Activated CD8-positive, alpha-beta T cell treated with anti-CD3 and anti-CD28 coated beads for 36 hours (primary cell): ENCODE measurements at places on chromosomes 7 and 10.
A peak's percentile ranks its signal among the peaks of the same experiment; 100 is the strongest.

DNA sequence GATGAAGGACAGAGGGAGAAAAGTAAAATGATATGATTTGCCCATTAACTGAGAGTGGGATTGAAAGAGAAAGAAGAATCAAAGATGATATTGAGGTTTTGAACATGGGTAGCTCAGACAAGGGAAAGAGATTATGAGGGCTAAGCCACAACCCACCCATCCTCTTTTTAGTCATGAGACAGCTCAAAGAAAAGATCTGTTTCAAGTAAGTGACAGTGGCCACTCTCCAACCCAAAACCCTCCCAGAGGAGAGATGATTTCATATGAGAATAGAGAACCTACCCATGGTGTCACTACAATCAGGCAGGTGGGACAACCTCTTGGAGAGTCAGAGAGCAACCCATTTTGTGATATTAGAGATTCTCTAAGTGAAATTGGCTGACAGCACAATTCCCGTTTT is 32.2 kb downstream of the PLXNA4 start:
- peak; percentile 44 for DNase-seq

DNA sequence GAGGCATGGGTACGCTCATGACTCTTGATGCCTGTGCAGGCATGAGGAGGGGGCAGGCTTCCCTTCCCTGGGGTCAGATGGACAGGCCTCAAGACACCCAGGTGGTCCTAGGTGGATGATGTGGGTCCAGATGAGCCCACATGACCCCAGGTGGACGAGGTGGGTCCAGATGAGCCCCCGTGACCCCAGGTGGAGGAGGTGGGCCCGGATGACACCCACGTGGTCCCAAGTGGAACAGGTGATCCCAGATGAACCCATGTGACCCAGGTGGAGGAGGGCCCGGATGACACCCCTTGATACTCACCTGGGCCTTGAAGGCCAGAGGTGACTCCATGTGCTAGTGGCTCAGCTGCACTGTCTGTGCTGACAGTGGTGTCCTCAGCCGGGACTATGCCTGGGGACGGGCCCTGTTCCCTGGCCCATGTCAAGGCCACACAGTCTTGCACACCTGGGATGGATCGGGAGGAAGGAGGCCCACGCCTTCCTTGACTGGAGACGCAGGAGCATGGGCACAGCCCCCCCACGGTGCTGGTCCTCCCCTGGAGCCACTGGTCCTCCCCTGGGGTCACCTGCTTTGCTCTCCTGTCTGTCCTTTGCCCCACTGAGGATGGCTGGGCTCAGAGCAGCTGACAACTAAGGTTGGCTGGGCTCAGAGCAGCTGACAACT is 3.2 kb downstream of the PRAP1 start:
- no peak for DNase-seq

GRCh38 chr10:48273741-48274140 is 755 bp downstream of the FRMPD2 start:
- DNase-seq = no peak

DNA sequence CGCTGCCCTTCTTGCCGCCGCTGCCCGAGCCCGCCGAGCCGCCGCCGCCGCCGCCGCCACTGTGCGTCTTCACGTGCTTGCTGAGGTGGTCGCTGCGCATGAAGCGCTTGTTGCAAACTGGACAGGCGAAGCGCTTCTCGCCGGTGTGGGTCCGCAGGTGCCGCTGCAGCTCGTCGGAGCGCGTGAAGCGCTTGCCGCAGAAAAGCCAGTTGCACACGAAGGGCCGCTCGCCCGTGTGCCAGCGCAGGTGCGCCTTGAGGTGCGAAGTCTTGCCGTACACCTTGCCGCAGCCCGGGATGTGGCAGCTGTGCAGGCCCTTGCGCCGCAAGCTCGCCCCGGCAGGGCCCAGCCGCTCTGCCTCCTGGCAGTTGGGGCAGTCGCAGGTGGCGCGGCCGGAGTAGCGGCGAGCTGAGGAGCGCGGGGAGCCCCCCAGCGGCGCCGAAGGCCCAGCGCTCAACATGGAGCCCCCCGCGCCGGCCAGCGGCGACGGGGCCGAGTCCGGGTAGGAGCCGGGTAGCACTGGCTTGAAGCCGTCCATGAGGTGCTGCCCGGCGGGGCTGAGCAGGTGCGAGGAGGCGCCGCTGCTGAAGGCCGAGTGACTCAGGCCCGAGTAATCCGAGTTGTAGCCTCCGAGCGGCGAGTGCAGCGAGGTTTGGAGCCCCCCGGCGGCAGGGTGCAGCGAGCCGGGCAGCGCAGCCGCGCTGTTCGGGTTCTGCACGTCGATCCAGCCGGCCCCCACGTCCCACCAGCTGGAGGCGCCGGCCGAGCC is 2.1 kb downstream of the SP8 start:
- peak; percentile 10 for DNase-seq

DNA sequence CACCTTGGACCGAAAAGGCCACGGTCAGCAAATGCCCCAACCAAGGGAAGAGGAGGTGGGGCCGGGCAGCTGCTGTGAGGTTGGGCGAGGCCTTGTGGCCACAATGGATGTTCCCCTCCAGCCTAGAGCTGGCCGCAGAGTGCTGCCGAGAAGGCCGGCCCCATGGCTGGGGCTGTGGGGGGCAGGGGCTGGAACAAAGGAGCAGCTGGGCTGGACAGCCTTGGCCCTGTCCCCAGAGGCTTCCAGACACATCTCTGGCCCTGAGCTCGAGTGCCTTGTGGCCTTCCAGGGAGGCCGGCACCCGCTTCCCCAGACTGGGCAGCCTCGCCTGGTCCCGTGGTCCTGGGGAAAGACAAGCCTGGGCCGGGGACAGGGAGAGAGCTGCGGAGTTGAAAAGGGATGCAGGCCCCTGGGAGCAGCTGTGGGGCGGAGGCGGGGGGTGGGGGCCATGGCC is 88.0 kb downstream of the PDGFA start:
- DNase-seq = no peak

DNA sequence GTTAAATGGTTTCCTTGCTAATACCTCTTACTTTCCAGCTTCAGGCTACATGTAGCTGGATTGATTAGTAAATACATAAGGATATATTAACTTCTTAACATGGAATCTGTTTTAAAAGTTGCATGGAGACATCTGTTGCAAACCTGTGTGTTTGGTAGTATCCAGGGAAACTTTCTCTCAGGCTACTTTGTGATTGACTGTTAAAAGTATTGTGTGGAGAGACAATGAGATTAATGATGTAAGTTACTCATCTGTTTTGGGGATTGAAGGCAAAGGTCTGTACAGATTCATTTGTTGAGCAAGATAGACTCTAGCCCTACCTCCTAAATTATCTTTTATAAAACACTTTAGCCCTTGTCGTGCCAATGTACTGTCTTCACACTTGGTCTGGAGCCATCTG is 6.6 kb downstream of the CREB5 start:
- DNase-seq = no peak

DNA sequence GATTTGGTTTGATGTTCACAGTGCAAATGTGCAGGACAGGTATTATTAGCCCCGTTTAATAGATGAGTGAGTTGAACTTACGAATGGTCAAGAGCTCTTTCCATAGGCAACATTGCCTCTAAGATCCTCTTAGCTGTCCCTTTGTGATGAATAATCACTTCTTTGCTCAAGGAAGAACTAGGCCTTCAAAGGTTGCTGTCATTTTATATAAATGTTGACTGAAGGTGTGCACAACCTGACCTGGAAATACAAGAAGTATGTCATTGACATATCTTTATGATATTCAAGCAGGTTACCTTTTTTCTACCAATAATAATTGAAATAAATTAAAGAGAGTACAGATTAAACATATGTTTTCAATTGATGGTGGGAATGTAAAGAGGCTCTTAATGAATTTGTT is 48.5 kb upstream of the GLCCI1 start:
- DNase-seq = no peak

DNA sequence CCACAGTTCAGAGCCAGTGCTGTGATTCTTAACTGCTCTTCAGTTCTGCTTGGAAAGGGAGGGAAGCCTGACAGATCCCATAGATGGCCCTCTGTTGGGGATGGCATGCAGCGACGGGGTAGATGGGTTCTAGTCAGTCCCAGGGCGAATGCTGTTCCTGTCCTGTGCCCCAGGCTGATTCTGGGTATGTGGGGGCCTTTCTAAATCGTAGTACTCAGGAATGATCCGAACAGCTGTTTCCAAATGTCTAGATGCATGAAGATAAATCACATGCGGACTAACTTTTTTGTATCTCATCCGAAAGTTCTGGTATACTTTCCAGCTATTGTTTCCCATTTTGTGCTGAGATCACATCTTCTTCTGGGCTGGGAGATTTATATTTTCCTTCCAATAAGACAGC is 186.0 kb upstream of the MKI67 start:
- DNase-seq = no peak

DNA sequence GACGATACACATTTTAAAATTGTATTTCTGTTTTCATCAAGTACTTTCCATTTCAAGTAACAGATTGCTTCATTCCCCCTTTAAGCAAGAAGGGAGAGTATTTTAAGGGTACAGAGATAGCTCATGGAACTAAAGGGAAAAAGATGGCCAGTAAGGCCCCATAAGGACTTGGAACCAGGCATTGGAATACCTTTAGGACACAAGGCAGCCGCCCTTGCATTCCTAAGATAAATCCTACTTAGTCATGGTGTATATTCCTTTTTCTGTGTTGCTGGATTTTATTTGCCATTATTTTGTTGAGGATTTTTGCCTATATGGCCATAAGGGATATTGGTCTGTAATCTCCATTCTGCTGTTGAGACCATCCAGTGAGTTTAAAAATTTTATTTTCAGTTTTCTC is 49.2 kb downstream of the BTRC start:
- DNase-seq = no peak

DNA sequence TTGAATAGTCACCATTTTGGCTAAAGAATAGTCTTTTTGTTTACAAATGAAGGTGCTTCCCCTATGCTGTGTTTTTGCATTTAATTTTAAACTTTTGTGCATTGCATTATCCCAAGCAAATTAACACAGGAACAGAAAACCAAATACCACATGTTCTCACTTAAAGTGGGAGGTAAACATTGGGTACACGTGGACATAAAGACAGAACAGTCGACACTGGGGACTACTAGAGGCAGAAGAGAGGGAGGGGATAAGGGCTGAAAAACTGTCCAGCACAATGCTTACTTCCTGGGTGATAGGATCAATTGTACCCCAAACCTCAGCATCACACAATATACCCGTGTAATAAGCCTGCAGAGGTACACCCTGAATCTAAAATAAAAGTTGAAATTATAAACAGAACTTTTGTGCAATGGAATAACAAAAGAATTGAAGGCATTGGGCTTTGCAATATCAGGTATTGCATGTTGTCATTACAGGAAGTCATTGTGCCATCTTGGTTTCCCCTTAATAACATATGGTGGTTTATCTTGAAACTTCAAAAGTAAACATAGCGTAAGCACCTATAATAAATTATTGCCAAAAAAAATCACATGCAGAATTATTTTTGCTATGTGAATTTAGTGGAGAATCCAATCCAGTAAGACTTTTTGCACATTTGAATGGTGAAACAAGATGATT is 16.1 kb downstream of the ADD3 start:
- DNase-seq = no peak
